ENCODE measurements at places on chromosomes 2 and 18. TPM values are rescaled to one million over a fixed set of nuclear protein-coding genes. Genes with fewer than 3 reads are reported as not detected.

The MOGAT1 gene
- not detected for total RNA-seq

The TTN gene
- total RNA-seq: 3.0 TPM

The GREB1 gene
- total RNA-seq: 6.3 TPM

The SP100 gene
- total RNA-seq: 37.1 TPM

The FKBP7 gene
- total RNA-seq: 4.1 TPM
